ENCODE measurements at places on chromosomes 4 and X.

GRCh38 chr4:7289589-7289988 is 97.3 kb downstream of the SORCS2 start:
- DNase-seq = no peak

DNA sequence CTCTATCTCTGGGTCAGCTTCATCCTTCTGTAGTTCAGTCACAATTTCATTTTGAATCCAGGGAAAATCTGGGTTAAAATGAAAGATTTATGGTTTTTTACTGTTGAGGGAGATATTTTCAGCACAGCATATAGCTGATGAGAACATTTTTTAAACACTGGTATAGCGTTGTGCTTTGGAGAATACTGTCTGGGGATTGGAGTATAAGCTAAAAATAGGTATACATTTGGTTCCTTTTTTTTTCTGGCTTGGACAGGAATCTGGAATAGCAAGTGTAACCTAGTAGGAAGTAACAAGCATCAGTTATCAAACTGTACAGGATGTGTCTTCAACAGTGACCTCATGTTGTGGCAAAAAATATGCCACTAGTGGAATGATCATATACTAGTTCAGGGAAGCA is 149.1 kb downstream of the GRXCR1 start:
- no peak for DNase-seq

GRCh38 chr4:32163125-32163524 is 1443.0 kb downstream of the PCDH7 start:
- no peak for DNase-seq

GRCh38 chrX:12197030-12197429 is 58.8 kb downstream of the FRMPD4 start:
- DNase-seq = no peak

DNA sequence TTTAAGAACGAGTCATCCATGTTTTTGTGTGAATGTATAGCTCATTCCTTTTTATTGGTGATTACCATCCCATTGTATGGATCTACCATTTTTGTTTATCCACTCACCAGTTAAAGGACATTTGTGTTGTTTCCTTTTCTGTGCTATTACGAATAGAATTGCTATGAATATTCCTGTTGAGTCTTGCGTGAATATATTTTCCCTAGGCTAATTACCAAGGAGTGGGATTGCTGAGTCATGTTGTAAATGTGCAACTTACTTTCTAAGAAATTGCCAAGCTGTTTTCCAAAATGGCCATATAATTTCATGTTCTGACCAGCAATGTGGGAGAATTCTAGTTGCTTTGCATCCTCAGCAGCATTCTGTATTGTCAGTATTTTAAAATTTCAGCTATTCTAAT is 51.3 kb downstream of the YIPF6 start:
- no peak for DNase-seq

- no peak for DNase-seq
Observed at GRCh38 chrX:95057341-95057740, 1383.3 kb downstream of the FAM133A start.

Measured in non-pigmented ciliary epithelial cell (primary cell).